ENCODE measurements at places on chromosomes 1 and 21.

GRCh38 chr1:193131266-193131860 is 9.5 kb downstream of the CDC73 start:
- DNase-seq: no peak

DNA sequence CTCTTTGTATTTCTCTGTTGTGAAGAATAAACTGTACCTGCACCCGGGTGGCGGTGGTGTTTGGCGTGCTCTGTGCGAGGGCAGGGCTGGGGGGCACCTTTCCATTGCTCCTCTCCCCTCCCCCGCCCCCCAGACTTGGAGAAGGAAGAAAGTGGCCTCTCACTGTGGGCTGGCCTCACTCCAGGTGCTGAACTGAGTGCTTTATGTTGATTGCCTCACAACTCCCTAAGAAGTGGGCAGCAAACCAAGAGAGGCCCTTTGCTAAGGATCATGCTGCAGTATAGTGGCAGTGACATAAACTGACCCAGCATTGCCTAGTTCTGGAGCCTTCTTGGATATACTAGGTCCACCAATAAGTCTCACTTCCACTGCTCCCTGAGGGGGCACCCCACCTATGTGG is 20.2 kb downstream of the A3GALT2 start:
- DNase-seq: no peak

DNA sequence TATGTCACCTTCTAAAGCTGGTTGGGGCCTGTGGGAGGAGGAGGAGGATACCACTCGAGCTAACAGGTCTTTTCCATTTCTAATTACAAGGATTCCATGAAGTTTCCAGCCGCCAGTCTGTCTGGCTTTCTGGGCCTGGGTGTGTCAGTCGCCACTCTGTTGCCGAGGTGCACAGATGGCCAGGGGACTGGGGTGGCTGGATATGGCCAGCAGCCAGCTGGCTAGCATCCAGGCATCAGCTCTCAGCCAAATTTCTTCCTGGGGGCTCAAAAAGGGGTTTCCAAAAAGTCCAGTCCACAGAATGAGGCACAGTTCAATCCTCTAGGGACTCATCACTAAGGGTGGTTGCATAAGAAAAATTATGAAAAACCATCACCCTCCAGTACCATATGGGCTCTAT is 32.4 kb downstream of the ITPKB start:
- peak; percentile 89 for DNase-seq

DNA sequence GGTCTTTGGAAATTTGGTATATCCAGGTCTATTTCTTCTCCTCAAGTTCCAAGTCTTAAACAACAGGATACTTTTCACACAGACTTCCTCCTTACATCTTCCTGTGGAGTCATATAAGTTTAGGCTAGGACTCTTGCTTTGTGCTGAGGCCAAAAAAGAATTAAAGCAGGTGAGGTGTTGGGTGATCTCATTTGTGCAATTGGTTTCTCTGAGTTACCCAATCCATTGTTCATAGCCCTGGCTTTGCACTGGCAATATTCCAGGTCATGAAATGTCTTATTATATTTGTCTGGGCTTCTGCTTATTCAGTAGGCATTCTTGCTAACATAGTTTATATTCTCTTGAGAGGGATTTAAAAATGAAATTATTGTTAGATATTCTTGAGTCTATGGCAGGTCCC is 14.1 kb upstream of the KIAA0040 start:
- no peak for DNase-seq

- no peak for DNase-seq
Observed at GRCh38 chr1:227545361-227545760, 18.0 kb upstream of the ZNF678 start.

- no peak for DNase-seq
Observed at GRCh38 chr1:243845888-243846287, 4.2 kb downstream of the AKT3 start.

GRCh38 chr1:40105028-40105427 is 8.0 kb upstream of the PPT1 start:
- no peak for DNase-seq

- no peak for DNase-seq
Observed at GRCh38 chr1:237737448-237737847, 153.3 kb downstream of the ZP4 start.
